ENCODE measurements at places on chromosomes 16 and 17.
A peak's percentile ranks its signal among the peaks of the same experiment; 100 is the strongest.

DNA sequence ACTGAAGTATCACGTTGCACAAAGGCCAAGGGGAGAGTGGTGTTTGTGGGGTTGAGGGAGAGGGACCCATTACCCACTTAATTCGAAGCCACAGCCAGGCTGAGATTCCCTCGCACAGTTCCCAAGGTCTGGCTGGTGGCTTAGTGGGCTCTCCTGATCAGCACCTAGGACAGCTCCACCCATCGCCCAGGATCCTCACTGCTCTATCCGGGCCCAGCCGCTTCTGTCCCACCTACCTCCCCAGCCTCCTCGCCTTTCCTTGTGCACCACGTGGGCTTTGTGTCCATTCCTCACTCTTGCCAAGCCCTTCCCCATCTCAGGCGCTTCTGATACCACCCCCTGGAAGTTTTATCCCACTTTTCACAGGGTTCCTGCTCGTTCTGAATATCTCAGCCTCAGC, 163.5 kb downstream of the CCT6B start:
- peak; percentile 11 for DNase-seq

DNA sequence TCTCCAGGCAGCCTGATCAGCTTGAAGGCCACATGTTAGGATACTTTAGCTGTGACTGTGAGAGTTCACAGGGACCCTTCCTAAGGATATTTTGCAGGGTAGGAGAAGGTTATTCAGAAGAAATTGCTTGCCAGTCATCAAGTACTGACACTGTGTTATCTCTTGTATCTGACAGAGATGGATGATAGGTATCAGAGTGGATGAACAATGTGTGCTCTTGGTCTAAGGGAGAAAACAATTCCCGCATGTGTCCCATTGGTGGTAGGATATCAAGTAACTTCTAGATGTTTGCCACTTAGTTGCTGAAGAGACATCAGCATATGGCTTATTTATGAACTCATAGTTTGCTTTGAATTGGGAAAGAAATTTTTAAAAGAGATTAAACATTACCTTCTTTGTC, 219.3 kb downstream of the SPECC1 start:
- DNase-seq = no peak

DNA sequence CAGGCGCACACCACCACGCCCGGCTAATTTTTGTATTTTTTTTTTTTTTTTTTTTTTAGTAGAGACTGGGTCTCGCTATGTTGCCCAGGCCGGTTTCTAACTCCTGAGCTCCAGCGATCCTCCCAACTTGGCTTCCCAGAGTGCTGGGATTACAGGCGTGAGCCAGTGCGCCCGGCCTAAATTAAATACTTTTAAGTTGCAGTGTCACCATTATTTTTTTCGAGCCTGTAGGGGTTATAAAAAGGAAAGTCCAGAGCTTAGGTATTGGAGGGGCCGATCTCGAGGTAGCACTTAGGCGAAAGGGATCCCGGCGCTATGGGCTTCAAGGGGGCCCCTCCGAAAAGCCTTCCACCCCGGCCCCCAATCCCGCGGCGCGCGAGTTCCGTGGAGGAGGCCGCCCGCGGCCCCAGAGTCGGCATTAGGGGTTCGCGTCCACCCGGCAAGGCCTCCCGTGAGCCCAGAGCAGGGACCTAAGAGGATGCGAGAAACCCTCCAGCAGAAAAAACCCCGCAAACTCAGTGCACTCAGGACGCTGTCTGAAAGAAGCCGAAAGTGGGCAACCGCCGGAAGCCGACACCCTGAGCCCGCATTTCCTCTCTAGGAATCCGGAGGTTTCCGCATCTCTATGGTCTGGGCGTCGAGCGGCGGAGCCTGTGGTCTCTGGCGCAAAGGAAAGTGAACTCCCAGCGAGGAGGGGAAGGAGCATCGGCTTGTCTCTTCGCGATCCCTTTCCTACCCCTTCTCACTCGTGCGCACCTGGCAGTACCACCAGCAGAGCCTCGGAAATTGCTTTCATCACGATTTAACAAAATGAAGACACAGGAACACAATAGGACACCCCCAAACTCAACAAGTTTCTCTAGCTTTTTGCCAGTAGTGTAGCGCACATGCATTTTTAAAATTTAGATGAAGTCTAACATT, 14.1 kb upstream of the RGS9 start:
- DNase-seq = peak; percentile 94

DNA sequence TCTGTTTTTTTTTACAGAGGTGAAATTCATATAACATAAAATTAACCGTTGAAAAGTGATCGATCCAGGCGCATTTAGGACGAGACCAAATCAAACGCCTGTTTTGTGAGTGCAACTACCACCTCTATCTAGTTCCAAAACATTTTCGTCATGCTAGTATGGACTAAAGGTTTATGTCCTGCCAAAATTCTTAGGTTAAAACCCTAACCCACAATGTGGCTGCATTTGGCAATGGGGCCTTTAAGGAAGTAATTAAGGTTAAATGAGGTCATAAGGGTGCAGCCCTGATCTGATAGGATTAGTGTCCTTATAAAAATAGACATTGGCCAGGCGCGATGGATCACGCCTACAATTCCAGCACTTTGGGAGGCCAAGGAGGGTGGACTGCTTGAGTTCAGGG, 32.8 kb upstream of the RCVRN start:
- DNase-seq = no peak

GRCh38 chr16:81239367-81240121, 1.1 kb downstream of the BCO1 start:
- no peak for DNase-seq

- no peak for DNase-seq
Observed at GRCh38 chr16:11546608-11547061, 40.1 kb downstream of the LITAF start.

GRCh38 chr17:8835106-8835505, 32.4 kb downstream of the PIK3R6 start:
- DNase-seq = no peak

DNA sequence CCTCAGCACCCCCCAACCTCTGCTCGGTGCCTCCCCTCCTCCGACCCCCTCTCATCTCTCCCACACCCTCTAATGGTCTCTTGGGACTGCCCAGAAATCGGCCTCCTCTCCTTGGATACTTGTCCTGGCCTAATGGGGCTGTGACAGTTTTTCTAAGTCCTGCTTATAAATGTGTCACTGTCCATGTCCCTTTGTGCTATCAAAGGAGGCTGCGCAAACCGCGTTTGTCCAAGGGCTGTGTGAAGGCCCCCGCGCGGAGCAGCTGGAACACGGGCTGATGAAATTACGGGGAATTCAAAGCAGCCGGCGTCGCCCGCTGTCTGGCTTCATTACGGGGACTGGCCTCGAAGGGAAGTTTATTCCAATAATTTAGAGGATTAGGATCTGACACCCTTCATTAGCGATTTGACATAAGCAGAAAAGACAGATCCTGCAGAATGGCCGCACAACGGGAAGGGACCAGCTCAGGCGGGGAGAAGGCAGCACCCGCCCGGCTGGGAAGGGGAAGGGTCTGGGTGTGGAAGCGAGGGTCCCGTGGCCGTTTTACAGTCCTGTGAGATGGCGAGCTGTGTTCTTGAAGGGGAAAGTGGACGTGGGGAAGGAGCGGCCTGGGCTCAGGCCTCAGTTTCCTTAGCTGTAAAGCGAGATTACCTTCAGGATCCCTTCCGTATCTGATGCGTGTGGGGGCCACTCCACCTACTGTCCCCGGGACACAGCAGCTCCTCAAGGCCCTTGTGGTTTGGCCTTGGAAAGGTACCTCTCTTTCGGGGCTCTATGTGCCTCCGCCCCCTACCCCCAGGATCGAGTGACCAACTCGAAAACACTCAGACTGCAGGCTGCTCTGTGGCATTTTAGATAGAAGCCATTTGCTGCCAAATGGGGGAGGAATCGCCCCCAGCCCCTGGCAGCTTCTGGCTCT, 1.6 kb upstream of the WFIKKN2 start:
- no peak for DNase-seq

- DNase-seq = no peak
Observed at GRCh38 chr16:50183316-50183715, 30.2 kb downstream of the TENT4B start.

DNA sequence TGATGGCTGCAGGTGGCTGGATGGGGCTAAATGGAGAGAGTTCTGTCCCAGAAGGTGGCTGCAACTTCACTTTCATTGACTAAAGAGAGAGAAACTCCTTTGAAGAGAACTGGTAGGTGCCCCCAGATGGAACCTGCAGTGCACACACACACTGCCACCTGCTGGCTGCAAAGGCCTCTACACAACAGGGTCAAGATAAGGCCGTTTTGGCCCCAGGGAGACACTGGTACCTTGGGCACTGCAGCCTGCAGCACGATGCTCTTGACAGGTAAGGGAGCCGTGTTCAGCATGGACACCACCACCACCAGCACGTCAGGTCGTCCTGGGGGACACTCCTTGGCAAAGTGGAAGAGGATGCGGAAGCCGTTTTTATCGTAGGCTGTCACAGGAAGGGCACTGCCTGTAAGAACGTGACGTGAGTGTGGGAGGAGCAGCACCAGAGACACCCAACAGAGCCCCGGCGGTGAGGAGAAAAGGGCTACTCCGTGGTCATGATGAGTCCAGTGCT, 22.7 kb downstream of the GGA3 start:
- DNase-seq = peak; percentile 76

DNA sequence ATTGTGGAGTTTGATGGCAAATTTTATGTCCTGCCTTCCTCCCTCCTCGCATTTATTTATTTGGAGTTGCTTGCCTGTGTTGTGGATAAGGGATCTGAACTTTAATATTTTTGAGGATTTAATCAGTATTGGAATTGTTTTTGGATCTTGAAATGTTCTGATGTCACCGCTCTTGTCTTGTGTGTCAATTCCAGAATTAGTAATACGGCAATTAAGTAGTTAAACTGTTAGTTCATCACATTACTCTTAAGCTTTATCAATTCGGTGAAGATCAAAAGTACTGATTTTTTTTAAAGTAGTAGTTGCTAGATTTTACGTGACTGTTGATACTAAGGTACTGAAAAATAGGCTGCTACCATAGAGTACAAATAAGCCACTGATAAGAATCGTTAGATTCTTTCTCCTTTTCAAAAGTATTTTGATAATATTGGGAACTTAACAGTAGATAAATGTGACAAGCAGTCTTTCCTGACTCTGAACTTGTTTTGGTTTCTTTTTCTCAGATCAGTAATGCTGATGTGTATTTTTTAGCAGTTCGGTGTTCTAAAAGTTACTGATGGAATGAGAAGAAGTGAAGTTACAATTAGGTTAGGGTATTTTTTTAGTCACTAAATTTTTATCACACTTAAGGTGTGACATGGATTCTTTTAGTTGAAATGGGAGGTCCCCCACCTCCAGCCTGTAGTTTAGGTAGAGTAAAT, 2.0 kb downstream of the RBBP6 start:
- peak; percentile 27 for DNase-seq

DNA sequence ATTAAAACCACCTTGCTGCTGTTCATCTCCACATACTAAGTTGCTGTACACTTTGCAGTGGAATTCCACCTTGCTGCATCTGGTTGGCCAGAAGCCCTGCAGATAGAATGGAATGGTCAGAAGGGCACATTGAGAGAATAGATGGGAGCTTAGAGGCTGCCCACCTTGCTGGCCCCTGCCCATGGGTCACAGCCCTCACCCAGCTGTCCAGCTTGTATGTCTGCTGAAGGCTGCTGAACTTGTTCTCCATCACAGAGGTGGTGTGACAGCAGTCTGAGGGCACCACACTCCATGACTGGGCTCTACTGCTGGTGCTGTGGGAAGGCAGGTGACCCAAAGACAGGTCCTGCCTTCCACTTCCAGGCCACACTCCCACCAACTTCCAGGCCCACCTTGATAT, 1755.4 kb downstream of the TP53TG3F start:
- DNase-seq = no peak

DNA sequence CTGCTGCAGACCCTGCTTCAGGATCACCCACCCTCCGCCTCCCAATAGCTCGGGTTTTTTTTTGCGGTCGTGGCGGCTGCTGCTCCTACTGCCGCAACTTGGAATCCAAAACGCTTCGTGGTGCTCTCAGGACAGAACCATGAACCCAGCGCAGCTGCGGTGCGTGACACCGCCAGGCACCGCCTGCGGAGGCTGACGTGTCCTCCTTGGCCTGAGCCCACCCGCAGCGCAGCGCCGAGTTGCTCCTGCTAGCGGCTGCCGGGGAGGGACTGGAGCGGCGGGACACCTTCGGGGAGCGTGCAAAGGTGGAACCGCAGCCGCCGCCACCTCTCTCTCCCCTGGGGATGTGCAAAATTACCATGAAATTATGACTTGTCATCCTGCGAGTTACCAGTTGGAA, 1893.0 kb downstream of the TP53TG3F start:
- no peak for DNase-seq

Measured in activated CD4-positive, alpha-beta T cell treated with anti-CD3 and anti-CD28 coated beads, Interleukin-10, Interleukin-2, amounts not matched to agents 100 ng/mL and 50 ng/mL, durations not matched to agents 16 hours and 8 hours (primary cell).